ENCODE measurements at places on chromosomes 3 and 15.

- DNase-seq = peak; percentile 77
Observed at GRCh38 chr15:47786371-47786770, 69.1 kb downstream of the SEMA6D start.

DNA sequence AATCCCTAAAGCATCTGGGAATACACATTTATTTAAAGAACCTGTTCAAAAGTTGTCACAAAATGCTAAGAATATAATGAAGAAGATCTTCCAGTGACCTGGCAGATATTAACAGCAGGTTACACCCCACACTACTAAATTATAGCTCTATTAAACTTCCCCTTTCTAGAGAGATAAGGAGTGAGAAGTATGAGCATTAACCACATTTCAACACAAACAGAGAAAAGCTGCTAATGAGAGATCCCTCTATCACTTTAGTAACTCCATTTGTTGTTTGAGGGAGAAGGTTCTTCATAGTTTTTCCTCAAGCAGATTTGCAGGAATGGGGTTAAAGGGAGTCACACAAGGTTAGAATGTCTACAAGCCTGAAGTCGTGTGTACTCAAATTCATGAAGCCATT, 3.6 kb downstream of the COL8A1 start:
- DNase-seq = no peak

GRCh38 chr3:153835540-153835939, 285.6 kb upstream of the ARHGEF26 start:
- no peak for DNase-seq

DNA sequence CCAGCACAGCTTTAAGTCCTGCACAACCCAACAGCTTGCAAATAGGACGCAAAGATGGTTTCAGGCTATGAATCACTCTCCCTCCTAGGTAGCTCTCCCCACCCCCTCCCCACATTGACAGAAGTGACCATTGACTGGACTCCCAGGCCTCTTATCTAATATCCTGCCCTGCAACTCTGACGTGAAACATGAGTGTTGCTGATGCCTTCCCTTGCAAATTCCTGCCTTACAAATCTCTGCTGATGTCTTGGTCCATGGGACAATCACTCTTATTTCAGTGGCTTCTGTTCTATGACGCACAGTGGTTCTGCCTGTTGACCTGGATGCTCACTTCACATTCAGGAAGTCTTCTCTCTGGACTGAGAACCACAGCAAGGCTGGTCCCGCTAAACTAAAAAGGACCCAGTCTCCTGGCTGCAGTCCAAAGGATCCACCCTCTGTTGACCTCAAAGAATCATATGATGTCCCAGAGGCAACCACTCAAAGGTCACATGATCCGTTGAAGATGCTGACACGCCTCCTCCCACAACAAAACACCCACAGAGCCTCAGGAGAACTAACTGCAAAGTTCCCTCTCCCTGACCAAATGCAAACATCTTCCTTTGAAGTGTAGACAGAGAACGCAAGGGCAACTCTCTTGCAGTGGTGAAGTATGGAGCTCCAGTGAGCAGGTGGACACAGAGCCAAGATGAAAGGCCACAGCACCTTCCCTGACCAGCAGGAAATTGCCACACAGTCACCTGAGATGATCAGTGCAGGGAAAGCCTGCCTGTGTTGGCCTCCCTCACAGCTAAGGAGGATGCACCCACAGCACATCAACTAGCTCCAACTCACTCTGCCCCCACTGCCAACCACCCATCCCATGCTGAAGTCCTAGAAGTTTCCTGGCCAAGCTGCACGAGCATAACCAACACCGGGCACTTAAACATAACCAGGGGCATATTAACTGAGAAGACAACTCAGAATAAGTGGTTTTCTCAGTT, 112.3 kb downstream of the ADAMTS17 start:
- no peak for DNase-seq

- no peak for DNase-seq
Observed at GRCh38 chr15:89671687-89672086, 7.5 kb downstream of the PLIN1 start.

- DNase-seq = peak; percentile 13
Observed at GRCh38 chr3:171457607-171458061, 2.6 kb downstream of the TNIK start.

DNA sequence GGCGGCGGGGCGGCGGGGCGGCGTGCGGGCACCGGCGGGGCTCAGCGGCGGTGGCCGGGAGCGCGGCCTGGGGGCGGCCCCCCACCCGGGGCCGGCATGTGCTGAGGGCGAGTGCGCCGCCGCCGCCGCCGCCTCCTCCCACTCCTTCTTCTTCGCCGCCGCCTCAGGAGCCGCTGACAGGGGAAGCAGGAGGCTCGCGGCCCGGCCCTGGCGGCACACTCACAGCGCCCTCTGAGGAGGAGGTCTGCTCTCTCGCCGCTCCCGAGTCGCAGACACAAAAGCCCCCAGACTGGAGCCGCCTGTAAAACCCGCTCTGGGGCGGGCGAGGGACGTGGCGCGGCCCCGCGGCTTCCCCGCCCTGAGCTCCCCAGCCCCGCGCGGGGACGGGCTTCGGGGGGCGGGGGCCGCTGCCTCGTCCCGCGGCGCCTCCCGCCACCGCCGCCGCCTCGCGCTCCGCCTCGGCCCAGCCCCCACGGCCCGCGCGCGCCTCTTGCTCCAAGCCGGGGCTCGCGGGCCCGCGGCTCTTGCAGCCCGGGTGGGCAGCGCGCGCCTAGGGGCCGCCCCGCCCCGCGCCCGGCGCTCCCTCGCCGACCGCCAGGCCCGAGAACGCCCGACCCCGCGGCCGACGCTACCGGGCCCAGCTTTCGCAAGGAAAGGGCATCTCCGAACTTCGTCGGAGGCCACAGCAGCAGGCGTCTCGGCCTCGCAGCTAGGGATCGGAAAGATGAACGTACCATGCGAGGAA, at the start of gene PYGO1:
TSS of gene PYGO1 (minus strand) at position 276 of the 745 bp plus-strand sequence. CDS start 462 bp downstream, outside the sequence.
- DNase-seq = peak; percentile 77

GRCh38 chr3:120349855-120350125, 636 bp upstream of the LRRC58 start:
- no peak for DNase-seq

GRCh38 chr15:88403351-88403791, 63.8 kb downstream of the MRPL46 start:
- DNase-seq = no peak

DNA sequence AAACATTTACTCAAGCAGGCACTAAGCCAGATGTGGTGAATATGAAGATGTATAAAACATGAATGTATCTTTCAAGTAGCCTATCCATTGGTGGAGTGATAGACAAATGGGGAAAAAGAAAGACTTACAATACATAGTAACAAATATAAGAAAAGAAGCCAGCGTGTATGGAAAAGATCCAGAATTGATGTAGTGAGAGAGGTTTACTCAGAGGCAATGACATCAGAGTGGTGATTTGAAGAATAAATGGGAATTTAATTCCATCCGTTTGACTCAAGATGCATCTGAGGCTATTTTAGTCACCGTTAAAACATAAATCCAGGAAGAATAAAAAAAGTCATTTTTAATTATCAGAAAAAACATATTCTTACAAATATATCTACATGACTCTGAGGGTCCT, 162.6 kb downstream of the IL1RAP start:
- DNase-seq = no peak

- no peak for DNase-seq
Observed at GRCh38 chr3:45771831-45772230, 24.5 kb downstream of the SLC6A20 start.

- DNase-seq = no peak
Observed at GRCh38 chr3:149790268-149790667, 2.1 kb downstream of the ANKUB1 start.

GRCh38 chr3:113968986-113969385, 21.2 kb downstream of the ZDHHC23 start:
- no peak for DNase-seq

DNA sequence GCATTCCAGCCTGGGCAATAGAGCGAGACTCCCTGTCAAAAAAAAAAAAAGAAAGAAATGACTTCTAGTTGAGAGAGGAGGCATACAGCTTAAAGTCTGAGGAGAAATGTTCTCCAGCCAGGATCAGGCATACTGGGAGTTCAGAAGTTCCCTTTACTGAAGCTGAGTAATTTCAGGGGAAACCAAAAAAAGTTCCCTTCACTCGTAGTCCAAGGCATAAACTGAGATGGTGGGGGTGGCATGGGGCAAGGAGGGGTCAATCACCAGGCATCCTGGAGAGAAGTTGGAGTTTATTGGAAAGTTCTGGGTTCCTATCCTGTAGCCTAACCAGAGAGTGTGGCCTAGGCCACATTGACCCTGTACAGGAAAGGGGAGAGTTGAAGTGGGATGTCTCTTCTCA, 5.9 kb downstream of the GPX1 start:
- DNase-seq = no peak

GRCh38 chr3:182180654-182181385, 469.1 kb downstream of the SOX2 start:
- DNase-seq = no peak

DNA sequence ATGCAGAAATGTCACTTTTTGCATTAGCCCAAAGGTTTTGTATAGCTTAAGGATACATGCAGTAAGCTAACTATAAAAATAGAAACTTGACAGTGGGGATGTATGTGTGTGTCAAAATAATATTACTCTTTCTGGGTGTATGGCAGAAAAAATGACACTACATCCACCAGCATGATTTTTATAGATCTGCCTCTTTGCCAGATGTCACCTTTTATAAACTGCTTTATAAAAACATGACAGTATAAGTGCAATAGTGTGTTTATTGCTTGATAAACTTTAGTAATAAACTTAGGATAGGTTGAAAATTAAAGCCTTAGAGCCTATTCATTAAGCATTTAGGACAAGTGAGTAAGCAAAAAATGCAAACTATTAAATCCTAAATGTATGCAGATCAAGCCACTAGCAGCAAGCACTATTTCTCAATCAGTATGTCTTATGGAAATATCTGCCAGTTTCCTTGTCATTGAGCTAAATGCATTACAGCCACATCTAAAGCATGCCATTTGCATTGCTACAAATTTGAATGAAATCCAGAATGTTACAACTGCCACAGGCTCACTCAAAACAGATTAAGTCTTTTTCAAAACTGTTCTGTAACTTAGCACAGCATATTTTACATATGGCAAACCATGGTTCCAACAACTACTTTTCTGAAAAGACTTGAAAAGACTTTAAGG, 935.0 kb downstream of the FHIT start:
- DNase-seq = peak; percentile 32

GRCh38 chr3:115418583-115418982, 204.7 kb upstream of the GAP43 start:
- DNase-seq = no peak

- DNase-seq = peak; percentile 25
Observed at GRCh38 chr3:138861798-138862197, 27.1 kb upstream of the PIK3CB start.

DNA sequence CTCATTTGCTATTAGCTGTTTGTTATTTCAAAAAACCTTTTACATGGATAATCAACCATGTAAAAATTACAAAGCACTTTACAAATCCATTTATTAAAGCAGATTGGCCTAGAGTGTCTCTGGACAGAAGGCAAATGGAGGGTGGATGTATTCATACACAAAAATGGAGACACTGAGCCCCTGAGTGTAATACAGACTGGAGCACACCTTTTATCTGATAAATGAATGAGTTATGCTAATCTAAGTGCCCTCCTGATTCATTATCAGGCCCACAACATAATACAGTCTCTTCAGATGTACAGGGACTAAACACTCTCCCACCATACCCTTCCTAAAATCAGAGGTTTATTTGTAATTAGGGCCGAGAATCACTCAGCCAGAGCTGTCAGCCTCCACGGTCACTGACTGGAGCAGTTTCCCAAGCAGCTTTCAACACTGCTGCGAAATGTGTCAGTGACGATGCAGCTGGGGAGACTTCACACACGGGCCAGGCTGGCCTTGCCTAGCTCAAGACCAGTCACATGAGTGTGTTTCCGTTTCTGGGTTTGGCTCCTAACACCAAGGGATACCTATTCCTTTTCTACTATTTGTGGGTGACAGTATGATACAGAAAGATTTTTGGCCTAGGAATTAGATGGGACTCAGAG, 271.8 kb downstream of the ZIC1 start:
- no peak for DNase-seq

DNA sequence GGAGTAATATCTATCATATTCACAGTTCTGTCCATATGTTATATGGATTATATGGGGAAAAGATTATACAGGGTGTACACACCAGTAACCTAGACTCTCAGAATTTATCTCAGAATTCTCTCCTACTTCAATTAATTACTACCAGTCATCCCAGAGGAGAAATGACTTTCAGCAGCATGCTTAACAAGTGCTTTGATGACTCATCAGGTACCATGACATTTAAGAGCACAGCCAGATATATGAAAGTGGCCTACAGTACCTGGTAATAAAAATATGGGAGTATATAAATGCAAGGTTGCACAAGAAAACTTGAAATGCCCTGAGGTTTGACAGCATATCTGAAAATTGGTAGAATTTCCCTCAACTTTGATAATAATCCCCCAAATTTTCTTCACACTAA, 1273.0 kb downstream of the OTOL1 start:
- peak; percentile 57 for DNase-seq

GRCh38 chr3:53748512-53749271, 97.5 kb downstream of the CHDH start:
- no peak for DNase-seq

DNA sequence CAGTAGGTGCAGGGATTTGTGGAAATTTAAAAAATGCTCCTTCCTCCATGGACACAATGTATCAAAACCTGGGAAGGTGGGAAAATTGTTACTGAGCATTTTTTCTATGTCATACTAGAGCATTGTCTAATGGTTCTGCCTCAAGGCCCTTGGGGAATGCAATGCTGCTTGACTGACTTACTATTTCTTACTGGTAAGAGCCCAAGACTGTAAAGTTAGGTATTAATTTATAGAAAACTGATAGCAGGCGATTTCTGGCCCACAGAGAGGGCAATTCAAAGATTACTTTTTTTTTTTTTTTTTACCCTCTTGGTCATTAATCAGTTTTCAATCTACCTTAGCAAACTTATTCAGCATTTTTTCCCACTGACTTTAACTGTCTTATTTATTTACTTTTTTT, 38.5 kb upstream of the MRPL3 start:
- DNase-seq = no peak

DNA sequence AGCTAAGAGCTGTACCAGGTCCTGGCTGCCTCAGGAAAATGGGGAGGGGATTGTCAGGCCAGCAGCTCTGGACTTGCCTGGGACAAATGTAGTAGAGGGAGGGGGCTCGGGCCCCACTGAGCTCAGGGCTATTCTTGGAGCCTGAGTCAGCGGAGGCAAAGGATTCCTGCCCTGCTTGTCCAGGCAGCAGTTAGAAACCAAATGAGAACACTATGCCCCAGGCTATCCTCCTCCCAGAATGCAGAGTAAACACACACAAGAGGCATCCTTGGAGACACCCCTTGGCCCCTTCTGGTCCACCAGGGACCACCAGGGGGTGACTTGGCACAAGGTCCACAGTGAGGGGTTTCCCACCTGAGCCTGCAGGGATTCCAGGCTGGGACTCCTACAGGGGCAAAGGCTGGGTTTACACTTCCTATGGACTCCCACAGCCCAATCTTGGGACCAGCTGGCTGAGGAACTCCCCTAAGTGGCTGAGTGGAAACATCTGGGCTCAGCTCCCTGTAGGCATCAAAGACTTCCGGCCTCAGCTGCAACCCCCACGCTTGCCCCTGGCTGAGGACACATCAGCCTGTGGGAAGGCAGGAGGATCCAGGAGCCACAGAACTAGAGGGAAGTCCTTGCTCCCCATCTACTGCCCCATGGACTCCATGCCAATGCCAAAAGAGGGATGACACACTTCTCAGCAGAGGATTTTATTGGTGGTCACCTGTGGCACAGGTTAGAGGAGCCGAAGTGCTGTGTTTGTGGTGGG, 3.4 kb upstream of the COL7A1 start:
- DNase-seq = peak; percentile 98

GRCh38 chr15:52066842-52067544, 45.6 kb downstream of the BCL2L10 start:
- no peak for DNase-seq

GRCh38 chr3:160413613-160414248, 14.3 kb downstream of the SMC4 start:
- DNase-seq = peak; percentile 87

All from mesenchymal stem cell (in vitro differentiated cells and primary cell).